ENCODE measurements at places on chromosomes 11 and 22.

- DNase-seq: no peak
Observed at GRCh38 chr11:94211261-94211830, 82.7 kb downstream of the PANX1 start.

DNA sequence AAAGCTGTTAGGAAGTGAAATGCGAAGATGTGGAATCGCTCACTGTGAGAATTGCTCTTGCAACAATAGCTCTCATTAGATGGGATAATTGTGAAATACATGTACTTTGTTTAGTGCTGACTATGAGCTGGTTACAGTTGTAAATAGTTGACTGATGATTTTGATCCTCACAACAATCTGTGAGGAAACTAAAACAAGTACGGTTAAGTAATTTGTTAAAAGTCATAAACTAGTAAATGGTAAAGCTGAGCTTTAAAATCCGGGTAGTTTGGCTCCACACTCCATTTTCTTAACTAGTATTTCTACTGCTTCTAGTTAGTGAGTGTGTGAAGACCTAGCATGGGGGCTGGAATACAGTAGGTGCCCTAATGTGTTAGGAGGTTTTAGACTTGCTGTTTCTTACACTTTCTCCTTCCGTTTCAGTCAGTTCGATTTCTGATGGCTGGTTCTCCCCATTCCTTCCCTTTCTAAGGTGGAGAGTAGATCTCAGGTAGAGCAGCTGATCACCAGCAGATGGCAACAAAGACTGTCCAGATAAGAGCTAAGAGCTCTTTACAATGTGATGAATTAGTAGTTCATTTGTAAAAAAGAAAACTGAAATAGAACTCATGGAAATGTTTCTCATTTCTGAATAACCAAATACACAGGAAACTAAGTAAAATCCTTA is 16.3 kb upstream of the CYP2R1 start:
- DNase-seq: no peak

DNA sequence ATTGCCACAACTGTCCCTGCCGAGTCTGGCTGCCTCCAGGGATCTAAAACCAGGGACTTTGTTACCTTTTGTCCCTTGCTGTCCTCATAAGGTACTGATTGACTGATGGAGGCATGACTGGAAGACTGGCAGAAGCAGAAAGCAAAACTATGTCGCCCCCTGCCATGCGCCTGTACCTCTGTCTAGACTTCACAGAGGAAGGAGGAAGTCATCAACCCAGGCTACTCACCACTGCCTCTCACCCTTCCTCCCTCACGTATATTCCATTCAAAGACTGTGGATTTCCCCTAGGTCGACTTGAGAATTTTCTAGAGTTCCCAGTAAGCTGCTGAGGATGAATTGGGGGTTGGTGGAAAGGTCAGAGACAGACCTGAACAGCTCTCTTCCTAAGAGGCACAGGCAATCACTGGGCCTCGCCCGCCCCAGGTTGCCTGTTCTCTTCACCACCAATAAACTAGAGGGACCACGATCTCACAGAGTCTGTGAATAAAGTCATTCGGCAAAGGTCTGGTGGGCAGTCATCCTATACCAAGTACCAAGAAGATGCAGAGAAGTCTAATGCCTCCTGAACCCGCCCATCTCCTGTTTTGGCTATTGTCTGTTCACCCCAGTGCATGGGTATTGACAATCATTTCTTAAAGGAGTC is 27.5 kb upstream of the CHST1 start:
- no peak for DNase-seq

DNA sequence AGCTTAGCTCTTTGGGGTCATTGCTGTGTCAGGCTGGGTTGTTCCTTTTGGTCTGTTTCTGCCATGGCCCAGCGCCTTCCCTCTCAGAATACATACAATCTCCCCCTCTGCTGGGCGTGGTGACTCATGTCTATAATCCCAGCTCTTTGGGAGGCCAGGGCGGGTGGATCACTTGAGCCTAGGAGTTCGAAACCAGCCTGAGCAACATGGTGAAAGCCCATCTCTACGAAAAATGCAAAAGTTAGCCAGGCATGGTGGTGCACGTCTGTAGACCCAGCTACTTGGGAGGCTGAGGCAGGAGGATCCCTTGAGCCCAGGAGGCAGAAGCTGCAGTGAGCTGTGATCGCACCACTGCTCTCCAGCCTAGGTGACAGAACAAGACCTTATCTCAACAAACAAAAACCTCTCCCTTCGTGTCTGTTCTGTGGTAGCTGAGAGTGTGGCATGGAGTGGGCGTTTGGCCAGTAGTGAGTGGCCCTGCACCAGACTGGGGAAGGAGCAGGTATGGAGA is 46.7 kb upstream of the RAB1B start:
- no peak for DNase-seq

- DNase-seq: no peak
Observed at GRCh38 chr11:111302298-111302697, 4.0 kb downstream of the POU2AF3 start.

DNA sequence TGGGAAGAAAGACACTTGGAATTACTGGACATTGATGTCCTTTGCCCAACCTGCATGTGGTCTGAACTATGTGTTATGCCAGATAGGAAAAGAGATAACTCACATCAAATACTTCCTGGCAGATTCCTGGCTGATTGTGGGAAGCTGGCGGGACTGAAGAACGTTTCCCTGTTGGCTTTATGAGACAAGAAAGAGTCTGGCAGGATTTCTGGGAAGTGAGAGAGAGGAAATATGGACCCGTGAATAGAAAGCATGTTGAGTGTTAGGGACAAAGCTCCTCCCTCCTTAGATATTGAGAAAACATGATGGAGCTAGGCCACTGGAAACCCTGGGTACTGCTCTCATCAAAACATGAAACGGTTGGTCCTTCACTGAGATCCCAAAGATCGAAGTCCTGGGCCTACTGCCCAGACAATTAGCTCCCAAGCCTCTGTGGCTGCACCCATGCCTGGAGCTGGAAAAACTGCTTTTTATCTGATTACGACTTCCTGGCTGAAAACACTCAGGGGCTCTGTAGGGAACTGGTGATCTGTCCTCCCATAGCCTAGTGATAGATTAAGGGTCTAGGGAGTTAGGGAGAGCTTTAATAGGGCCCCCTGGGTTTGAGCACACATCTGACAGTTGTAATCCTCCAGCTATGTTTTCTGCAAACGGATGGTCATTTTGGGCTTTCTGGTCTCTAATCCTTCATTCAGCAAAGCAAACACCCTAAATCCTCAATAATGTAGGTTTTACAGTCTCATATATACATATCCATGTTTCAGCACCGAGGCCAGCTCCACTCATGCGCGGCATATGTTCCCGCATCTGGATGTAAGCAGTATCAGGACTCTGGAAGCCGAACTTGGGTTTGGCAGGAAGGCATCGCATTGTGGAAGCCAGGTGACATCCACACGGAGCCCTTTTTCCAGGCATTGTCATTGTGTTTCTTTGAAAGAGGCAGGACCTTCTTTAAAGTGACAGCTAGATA is 6.1 kb upstream of the B3GAT1 start:
- DNase-seq: no peak

DNA sequence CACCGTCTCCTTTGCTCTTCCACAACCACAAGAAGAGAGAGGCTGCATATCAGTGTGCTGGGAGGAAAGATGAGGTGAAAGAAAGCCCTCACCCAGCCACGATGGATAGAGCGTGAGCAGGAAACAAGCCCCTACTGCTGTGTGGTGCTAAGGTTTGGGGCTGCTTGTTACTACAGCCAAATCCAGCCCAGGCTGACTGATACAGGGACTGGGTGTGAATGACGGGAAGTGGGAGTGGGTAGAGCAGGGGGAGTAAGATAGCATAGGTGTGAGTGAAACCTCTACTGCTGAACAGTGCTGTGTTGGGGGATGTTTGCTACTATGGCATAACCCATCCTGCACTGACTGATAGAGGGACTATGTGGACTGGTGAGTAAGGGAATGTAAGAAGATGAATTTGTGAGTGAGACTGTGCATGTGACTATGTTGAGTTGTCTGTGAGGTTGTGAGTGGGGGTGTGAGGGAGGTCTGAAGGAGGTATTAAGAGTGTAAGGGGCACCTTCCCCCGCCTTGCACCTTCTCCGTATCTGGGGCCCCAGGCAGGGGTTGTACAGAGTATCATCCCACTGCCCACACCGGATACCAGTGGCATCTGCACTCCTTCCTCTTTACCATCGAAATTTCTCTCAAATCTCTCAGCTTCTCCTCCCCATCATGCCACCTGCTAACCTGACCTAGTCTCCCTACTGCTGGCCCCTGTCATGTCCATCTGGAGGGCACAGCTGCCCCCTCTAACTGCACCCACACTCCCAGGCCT is 91.5 kb downstream of the MN1 start:
- no peak for DNase-seq

DNA sequence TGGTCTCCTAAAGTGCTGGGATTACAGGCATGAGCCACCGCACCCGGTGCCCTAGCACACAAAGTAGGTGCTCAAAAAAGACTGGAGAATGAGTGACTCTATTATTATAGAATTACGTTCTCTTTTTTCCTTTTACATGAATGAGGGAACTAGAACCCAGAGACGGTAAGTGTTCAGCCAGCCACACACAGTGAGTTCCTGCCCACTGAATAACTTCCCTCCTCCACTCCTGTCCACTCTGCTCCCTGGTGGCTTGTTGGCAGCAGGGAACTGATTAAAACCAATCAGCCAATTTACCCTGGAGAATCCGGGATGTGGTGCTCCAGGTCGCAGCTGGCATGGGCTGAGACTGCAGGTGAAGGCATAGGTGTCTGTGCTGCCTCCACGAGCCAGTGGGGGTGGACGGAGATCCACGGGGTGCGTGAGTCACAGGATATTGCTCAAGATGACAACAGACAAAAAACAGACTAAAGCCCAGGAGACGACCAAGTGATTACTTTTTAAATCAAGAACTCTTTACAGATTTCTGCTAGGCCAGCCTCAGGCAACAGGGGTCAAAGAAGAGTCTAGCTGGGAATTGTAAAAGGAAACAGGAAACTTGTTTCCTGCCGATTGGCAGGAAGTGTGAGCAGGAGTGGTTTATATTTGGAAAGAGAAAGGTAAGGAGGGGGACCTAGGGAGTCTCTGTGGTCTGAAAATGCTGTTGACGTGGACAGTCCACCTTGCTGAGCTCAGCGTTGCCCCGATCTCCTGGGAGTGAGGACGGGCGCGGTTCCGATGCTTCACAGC is 95.2 kb upstream of the TP53I11 start:
- DNase-seq: peak; percentile 39

GRCh38 chr22:31876156-31876920 is 68.0 kb upstream of the YWHAH start:
- DNase-seq: peak; percentile 28

- DNase-seq: no peak
Observed at GRCh38 chr11:16015741-16016467, 340.4 kb downstream of the SOX6 start.

DNA sequence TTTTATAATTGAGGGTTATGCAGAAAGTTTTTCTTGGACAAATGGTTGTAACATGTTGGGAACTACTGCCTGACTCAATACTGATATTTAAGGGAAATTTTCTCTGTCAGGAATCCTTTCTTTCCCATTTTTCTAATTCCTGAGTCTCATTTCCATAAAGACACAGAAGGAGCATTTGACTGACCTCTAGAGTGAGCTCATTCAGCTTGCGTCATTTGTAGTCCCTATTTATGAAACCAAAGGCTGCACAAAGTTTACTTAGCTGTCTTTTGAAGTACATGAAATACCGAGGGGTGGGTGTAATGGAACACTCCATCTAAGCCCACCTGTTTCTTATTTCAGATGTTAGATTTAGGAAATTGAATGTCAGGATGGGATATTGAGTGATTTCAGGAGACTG is 359.5 kb upstream of the C11orf87 start:
- DNase-seq: no peak

DNA sequence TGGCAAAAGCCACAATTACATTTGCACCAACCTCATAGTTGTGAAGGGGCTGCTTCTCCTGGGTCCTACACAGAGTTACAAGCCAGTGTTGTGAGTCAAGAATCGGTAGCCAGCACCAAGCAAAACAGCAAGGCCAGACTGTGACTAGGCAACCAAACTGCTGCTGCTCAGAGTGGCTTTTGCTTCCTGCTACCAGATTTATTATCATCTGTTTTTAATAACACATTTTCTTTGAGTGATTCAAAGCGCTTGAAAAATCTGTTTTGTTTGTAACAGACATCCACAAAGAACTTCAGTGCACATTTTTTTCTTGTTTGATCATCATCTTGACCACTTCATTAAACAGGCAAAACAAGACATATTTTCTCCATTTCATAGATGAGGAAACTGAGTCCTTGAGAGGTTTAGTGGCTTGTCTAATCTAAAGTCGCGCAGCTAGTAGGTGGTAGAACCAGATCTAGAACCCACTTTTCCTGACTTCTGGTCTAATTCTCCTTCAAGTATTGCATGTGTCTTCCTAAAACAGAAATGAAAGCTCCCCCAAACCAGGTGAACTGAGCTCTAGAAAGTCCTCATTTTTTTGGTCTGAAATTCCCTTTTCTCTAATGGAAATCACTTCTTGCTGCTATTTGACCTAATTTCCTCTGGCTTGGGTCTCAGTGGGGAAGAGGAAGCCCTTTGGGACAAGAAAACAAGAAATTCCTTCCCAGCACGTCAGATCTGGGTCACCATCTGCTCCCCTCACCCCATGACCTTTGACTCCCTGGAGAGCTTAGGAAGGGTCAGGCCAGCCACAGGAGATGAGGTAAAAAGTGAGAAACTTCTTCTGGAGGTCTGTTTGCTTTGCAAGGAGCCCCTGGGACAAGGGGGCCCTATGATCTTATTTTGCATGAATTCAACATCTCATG is 39.9 kb downstream of the CWC15 start:
- DNase-seq: peak; percentile 94

GRCh38 chr11:114123692-114124330 is 64.3 kb downstream of the ZBTB16 start:
- no peak for DNase-seq

GRCh38 chr11:133941546-133941945 is 15.2 kb downstream of the IGSF9B start:
- DNase-seq: no peak

DNA sequence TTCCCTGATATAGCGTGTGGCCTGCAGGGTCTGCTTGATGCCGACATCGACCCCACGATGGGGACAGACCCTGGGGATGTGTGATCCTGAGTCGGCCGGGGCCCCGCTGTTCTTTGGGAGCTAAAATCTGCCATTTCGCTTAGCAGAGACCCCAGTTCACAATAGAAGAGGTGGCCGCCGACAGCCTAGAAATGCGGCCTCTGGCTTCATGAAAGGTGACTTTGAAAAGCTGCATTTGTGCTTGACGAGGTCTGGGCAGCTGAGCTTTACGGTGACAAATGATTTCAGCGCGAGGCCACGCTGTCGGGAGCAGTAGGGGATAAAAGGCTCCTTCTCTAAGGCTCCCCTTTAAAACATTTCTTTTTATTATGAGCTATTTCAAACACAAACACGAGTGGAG is 71.7 kb downstream of the RPS6KA4 start:
- DNase-seq: no peak

- no peak for DNase-seq
Observed at GRCh38 chr11:61886643-61887042, 4.7 kb downstream of the FADS3 start.
